ENCODE measurements at places on chromosomes 3 and 15. TPM values are rescaled to one million over a fixed set of nuclear protein-coding genes. Genes with fewer than 3 reads are reported as not detected.

Gene SAMMSON
- total RNA-seq = not detected

Gene NR1I2
- not detected for total RNA-seq

Gene MNS1
- total RNA-seq = 1.3 TPM

Gene FANCD2OS
- total RNA-seq = not detected

Gene AP2M1
- total RNA-seq = 564 TPM

Gene CLEC3B
- total RNA-seq = not detected

Gene ROPN1
- not detected for total RNA-seq

Gene XYLB
- total RNA-seq = 3.6 TPM

Gene CPNE9
- not detected for total RNA-seq

Gene CAMKV
- not detected for total RNA-seq

Gene SMAD6
- total RNA-seq = 25.5 TPM

Gene ROBO2
- 2.8 TPM for total RNA-seq

Gene PODXL2
- total RNA-seq = 10.9 TPM

Gene CD200
- total RNA-seq = 66.5 TPM

Gene CASR
- not detected for total RNA-seq

Gene GOLGA8R
- 3.3 TPM for total RNA-seq

Gene CD276
- total RNA-seq = 175 TPM

Gene B4GALT4
- 56.5 TPM for total RNA-seq

Gene ZFAND6
- total RNA-seq = 124 TPM

Gene SNAPC5
- 19.0 TPM for total RNA-seq

Gene GREM1
- total RNA-seq = 41.6 TPM

Gene FRMD5
- 16.5 TPM for total RNA-seq
